ENCODE measurements at places on chromosomes 5 and 9.

DNA sequence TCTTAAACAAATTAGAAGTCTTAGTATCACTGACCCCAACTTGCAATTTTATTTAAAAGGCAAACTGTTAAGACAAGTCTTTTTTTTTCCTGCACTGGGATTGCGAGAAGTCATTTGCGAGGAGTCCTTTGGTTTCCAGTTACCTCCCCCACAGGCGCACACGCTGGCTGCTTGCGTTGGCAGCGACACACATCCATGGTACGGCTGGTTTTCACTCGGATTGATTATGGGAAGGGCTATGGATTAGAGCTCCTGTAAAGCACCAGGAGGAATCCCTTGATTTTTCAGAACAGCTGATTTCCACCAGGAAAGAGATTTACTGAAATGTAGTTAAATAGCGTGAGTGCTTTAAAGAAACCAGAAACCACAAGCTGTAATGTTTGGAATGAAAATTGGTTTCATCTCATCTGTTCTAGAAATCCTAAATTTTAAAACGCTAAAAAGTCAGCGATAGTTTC lies 737 bp downstream of the SLC1A3 start:
- peaks cover 15% of the 10 kb centered on the region for H3K4me1 ChIP-seq
- no peaks in the 10 kb centered on the region for H3K36me3 ChIP-seq
- no peak for DNase-seq
- peaks cover 53% of the 10 kb centered on the region for H3K27me3 ChIP-seq
- no peak overlapping the region for H3K4me3 ChIP-seq
- no peak overlapping the region for H3K27ac ChIP-seq

GRCh38 chr5:118952992-118953651 lies 35.2 kb downstream of the DTWD2 start:
- H3K36me3 ChIP-seq, result no peaks in the 10 kb centered on the region
- no peaks in the 10 kb centered on the region for H3K4me1 ChIP-seq
- no peak overlapping the region for H3K4me3 ChIP-seq
- DNase-seq, result no peak
- no peak overlapping the region for H3K27ac ChIP-seq

- no peak overlapping the region for H3K27ac ChIP-seq
- no peaks in the 10 kb centered on the region for H3K4me1 ChIP-seq
- no peaks in the 10 kb centered on the region for H3K36me3 ChIP-seq
- no peak overlapping the region for H3K4me3 ChIP-seq
- peaks cover 3% of the 10 kb centered on the region for H3K27me3 ChIP-seq
These were observed 34.6 kb downstream of the SGCD start for GRCh38 chr5:156361436-156362109.

DNA sequence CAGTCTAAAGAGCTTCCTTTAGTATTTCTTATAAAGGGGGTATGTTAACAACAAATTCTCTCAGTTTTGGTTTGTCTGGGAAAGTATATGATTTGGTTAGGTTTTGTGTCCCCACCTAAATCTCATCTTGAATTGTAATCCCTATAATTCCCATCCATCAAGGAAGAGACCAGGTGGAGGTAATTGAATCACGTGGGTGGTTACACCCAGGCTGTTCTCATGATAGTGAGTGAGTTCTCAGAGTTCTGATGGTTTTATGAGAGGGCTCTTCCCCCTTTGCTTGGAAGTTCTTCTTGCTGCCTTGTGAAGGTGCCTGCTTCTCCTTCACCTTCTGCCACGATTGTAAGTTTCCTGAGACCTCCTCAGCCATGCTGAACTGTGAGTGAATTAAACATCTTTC lies 109.1 kb downstream of the MACIR start:
- H3K4me3 ChIP-seq, result no peak overlapping the region
- no peak for DNase-seq
- peaks cover 4% of the 10 kb centered on the region for H3K27me3 ChIP-seq
- H3K27ac ChIP-seq, result no peak overlapping the region

DNA sequence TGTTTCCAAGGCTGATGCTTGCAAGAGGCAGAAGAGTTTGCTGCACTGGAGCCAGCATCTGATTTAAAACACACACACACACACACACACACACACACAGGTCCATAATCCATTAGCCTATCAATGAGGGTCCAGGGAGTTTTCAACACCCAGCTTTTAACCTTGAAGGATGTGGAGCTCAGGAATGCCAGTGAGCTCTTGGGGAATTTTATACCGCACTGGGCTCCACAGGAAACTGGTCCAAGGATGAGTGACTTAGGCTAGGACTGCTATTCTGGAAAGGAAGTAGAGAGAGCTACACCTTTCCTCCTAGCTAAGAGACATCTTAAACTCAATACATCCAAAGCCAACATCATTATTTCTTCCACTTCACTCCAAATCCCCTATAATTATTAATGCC lies 942 bp upstream of the NRG2 start:
- DNase-seq, result no peak
- peaks cover 9% of the 10 kb centered on the region for H3K4me1 ChIP-seq
- no peak overlapping the region for H3K27ac ChIP-seq
- H3K4me3 ChIP-seq, result peak overlapping the region; percentile 69
- peaks cover 60% of the 10 kb centered on the region for H3K27me3 ChIP-seq
- peaks cover 2% of the 10 kb centered on the region for H3K36me3 ChIP-seq

DNA sequence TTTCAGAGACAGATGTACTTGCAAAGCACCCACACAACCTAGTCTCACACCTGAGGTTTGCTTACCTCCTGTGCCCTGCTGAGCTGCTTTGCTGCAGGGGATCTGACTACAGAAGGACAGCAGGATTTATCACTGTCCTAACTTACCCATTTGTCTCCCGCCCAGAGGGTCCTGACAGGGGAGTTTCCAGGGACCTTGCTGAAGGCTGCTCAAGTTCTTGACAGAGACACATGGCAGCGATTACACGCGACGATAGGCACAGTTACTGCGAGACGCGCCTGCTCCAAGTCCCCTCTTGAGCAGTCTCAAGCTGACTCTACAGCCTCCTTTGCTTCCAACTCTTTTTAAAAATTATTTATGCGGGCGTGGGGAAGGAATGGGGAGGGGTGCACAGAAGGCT lies 24.6 kb upstream of the GALNT10 start:
- DNase-seq, result no peak
- no peak overlapping the region for H3K27ac ChIP-seq
- H3K4me1 ChIP-seq, result no peaks in the 10 kb centered on the region
- no peak overlapping the region for H3K4me3 ChIP-seq

DNA sequence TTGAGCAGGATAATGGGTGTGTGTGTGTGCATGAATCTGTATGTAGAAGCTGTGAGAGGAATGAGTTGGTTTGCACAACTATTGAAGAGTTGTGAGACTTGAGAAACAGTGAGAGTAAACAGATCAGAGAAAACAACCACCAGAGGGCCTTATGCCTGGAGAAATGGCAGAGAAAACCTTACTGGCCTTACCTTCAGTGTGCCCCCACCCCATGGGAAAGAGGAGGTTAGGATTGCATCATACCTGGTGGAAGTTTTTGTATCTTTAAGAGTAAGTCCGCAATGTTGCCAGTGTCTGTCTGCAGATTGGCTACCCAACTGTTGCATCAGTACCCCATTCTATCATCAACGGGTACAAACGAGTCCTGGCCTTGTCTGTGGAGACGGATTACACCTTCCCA lies 1909.4 kb upstream of the WWC1 start:
- no peaks in the 10 kb centered on the region for H3K36me3 ChIP-seq
- no peak overlapping the region for H3K4me3 ChIP-seq
- H3K27me3 ChIP-seq, result no peaks in the 10 kb centered on the region
- no peak for DNase-seq

- H3K4me3 ChIP-seq, result no peak overlapping the region
- no peak for DNase-seq
- no peaks in the 10 kb centered on the region for H3K36me3 ChIP-seq
These were observed 330.0 kb downstream of the EBF1 start for GRCh38 chr5:158769696-158770095.

DNA sequence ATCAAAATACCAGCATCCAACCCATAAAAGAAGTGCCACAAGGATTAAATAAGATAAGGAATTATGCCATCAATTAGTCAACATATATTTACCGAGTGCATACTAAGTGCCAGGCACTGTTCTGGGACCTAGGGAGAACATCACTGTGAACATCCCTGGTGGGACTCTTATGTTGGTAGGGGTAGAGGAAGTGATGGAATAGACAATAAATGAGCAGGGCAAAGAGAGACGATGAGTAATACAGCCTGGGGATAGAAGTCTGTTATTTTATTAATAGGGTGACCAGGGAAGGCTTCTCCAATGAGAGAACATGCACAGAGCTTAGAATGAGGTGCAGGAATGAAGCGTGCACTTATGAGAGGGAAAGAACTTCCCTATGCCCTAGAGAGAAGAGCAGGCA lies 47.4 kb upstream of the VLDLR start:
- DNase-seq, result no peak
- H3K27me3 ChIP-seq, result peaks cover 5% of the 10 kb centered on the region
- no peak overlapping the region for H3K27ac ChIP-seq
- H3K36me3 ChIP-seq, result no peaks in the 10 kb centered on the region
- H3K4me1 ChIP-seq, result no peaks in the 10 kb centered on the region
- H3K4me3 ChIP-seq, result no peak overlapping the region

DNA sequence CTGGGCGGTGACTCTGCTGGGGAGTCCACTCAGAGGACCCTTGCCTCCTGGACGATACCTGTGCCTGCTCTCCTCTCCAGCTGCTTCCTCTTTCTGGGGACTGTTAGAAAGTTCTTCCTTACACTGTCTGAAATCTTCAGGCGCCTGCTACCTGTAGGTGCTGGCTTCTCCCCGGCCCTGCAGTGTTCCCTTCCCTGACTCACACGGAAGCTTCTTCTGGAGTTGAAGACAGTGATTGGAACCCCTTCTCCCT lies 562 bp downstream of the GSN start:
- DNase-seq, result no peak
- peaks cover 43% of the 10 kb centered on the region for H3K27me3 ChIP-seq
- H3K36me3 ChIP-seq, result peaks cover 3% of the 10 kb centered on the region
- peaks cover 20% of the 10 kb centered on the region for H3K4me1 ChIP-seq

DNA sequence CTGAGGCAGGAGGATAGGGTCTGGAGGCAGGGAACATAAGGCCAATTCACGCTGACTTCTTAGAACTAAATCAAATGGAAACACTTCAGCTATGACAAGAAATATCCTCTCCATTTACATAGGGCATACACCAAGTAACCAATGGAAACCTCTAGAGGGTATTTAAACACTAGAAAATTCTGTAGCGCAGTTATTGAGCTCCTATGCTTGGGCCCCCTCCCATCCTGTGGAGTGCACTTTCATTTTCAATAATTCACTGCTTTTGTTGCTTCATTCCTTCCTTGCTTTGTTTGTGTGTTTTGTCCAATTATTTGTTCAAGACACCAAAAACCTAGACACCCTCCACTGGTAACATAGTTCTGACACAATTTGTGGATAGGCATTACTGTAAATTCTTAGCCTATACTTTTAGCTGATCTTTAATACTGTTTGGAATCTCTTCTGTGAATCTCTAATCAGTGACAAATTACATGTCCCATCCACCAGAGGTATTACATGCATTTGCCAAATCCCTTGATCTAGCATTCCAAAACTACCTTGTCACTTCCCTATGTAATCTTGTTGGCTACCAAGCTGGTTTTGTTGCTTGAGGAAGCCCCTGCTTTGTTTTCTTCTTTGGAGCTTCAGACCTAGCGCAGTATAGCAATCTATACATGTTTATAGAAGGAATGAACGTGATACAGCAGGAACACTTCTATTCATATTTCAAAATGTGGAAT lies 61.6 kb downstream of the ST8SIA4 start:
- H3K4me3 ChIP-seq, result peak overlapping the region; percentile 72
- H3K27ac ChIP-seq, result peak overlapping the region; percentile 95
- H3K4me1 ChIP-seq, result peaks cover 73% of the 10 kb centered on the region
- H3K36me3 ChIP-seq, result peaks cover 34% of the 10 kb centered on the region
